GM12891 (cell line): ENCODE measurements at places on chromosomes 11 and 22.

DNA sequence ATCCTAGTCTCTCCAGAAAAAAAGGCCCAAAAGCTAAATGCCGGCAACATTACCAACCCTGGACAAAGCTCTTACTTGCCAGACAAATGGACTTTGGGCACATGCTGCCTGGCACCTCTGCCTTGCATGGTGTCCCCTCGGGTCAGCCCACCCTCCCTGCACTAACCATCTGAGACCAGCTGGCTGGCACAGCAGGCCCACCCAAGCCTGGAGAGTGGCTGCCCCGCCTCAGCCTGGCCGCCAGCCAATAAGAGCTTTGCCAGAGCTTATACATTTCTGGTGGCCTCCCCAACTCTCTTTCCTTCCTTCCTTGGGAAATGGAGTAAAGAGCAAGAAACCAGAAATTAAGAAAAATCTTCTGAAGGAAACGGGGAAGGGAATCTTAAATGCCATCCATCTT is 24.5 kb downstream of the MCHR1 start:
- DNase-seq = no peak

GRCh38 chr11:8060801-8061554 is 20.0 kb upstream of the TUB start:
- DNase-seq = no peak

- DNase-seq = no peak
Measured at GRCh38 chr22:49728570-49729271, 99.0 kb downstream of the BRD1 start.

GRCh38 chr11:35304386-35304775 is 115.0 kb downstream of the SLC1A2 start:
- DNase-seq = no peak

DNA sequence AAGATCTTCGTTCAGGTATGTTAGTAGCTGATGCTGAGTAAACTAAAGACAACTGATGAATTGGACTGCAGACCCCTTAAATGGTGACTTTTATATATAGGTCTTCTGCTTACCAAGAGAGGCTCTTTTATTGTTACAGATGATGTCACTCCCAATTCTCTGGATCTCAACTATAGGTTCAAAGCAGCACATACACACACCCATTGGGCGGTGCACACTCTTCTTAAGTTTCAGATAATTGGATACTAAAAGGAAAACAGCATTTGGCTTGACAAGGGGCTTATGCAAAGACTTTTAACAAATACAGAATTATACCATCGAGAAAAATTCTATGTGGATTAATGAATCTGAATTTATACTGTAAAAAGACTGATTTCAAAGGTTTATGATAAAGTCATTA is at the start of gene PTH:
Gene PTH (minus strand): TSS at position 69 of the 400 bp plus-strand sequence. CDS start 3,142 bp downstream, outside the sequence.
- DNase-seq = no peak

GRCh38 chr11:9150501-9150900 is 59.1 kb upstream of the SCUBE2 start:
- no peak for DNase-seq

GRCh38 chr11:106997227-106997626 is 21.0 kb downstream of the GUCY1A2 start:
- DNase-seq = no peak

GRCh38 chr11:66546966-66547661 is 411 bp downstream of the ACTN3 start:
- no peak for DNase-seq

DNA sequence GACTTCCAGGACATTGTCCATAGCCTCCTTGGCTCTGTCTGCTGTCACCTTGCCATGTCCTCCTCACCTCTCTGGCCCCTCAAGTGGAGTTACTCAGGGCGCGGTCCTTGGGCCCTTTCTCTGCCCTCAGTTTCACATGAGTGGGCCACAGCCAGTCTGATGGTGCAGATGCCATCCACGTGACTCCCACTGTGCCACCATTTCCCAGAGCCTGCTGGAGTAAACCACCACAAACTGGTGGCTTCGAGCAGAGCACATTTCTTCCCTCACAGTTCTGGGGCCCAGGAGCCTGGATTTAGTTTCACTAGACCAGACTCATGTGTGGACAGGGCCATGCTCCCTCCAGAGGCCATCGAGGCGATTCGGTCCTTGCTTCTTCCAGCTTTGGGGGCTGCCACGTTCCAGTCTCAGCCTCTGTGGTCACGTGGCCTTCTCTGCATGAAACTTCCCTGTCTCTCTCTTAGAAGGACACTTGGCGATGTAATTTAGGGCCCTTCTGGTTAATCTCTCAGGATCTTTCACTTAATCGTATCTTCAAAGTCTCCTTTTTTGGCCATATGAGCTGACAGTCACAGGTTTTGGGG is 14.6 kb downstream of the SMARCB1 start:
- no peak for DNase-seq

DNA sequence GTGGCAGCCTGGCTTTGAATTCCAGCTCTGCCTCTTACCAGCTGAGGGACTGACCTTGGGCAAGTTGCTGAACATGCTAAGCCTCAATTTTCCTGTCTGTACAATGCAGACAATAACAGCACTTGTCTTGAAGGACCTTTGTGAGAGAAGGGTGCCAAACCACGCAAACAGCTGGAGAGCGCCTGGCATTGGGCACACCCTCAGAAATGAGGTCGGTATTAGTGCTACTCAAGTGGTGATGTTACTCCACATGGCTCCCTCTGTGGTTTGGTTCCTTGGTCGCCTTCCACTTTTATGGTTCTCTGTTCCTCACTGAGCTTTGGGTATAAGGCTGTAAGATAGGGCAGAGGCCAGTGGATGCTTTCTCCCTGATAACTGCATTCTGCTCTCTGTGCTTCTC is 8.2 kb downstream of the UBASH3B start:
- DNase-seq = no peak

DNA sequence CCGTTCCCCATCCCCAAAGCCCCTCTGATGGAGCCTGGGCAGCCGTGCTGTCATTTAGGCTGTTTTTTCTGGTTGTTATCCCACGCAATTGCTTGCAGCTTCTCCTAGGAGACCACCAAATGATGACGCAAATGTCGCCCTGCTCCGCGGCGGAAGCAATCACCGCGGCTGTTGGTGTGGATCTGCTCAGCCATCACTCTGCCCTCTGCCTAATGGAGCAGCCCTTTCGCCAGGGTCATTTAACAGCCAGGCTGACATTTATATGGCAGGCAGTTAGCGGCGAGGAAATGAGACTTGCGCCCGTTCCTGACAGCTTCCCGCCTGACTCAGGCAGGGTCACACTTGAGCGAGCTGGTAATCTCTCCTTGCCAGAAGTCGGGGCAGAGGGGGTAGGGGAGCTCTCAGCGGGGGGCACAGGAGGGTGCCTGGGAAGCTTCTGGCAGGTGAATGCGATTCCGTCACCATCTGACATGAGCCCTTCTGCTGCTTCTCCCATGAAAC is 97.9 kb upstream of the RTL6 start:
- DNase-seq = no peak

DNA sequence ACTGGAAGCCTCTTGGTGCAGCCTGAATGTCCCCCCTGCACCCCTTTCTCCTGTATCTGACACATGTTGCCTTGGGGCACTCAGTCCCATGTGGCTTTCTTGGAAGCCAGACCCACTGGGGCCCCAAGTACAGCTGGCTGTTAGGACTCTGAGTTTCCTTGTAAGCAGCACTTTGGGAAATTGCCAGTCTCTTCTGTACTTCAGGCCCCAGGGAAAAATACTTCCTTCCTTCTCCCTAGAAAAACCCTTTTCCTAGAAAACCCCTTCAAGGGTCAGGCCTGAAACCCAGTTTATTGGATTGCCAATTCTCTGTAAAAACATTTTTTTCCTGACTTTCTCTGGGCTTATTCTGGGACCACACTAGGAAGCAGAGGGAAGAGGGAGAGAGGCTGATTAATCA is 360.3 kb downstream of the TENM4 start:
- DNase-seq = no peak

GRCh38 chr22:50216684-50217520 is 16.1 kb downstream of the SELENOO start:
- no peak for DNase-seq

GRCh38 chr11:3093281-3094191 is 36.3 kb upstream of the CARS1 start:
- no peak for DNase-seq

DNA sequence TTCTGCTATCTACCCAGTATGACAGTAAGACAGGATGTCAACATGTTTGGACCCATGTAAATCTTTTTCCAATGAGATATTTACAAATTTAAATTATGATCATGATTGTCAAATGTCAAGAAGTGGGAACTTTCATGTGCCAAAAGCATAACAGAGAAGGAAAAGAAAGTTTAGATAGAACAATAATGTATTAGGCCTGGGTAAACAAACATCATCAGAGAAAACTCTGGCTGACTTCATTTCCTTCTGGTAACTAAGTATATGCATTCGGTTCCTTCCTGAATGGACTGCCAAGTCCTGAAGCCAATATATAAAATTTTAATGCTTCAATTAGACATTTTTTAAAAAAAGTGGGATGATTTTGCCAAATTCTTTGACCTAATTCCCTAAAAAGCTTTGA is 16.5 kb downstream of the RNF141 start:
- DNase-seq = no peak

GRCh38 chr11:48107188-48107704 is 109.4 kb upstream of the OR4B1 start:
- DNase-seq = no peak

- no peak for DNase-seq
Measured at GRCh38 chr11:36300650-36301049, 4.6 kb downstream of the PRR5L start.

GRCh38 chr11:47587039-47587716 is 700 bp downstream of the FAM180B start:
- DNase-seq = no peak

DNA sequence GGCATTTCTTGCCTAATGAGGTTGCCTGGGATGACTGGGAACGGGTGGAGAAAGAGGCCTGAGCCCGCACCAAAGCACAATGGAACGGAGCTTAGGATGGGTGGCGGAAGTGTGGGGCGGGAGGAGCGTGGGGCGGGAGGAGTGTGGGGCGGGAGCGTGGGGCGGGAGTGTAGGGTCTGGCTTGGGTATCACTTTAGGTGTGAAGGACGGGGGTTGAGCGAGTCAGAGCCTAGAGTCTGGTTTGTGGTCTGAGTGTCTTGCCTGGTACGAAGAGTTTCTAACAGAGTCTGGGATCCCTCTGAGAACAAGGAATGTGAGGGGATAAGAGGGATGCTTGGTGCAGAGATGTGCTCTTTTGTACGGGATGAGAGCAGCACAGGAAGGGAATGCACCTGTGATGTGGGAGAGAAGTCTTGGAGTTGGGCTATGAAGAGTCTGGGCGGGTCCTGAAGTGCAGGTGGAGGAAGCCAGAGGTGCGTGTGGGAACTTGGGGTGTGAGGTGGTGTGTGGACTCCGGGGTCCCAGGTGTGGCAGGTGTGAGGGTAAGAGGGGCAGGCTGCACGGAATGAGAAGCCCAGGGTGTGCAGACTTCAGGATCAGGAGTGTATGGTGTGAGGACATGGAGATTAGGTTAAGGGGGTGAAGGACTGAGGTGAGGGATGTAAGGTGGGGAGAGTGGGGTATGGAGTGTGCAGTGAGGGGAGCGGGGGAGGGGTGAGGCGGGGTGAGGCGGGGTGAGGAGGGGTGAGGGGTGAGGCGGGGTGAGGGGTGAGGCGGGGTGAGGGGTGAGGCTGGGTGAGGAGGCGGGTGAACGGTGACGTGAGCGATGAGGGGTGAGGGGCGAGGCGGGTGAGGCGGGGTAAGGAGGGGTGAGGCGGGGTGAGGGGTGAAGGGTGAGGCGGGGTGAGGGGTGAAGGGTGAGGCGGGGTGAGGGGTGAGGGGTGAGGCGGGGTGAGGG is 1.0 kb downstream of the SYCE3 start:
- no peak for DNase-seq

DNA sequence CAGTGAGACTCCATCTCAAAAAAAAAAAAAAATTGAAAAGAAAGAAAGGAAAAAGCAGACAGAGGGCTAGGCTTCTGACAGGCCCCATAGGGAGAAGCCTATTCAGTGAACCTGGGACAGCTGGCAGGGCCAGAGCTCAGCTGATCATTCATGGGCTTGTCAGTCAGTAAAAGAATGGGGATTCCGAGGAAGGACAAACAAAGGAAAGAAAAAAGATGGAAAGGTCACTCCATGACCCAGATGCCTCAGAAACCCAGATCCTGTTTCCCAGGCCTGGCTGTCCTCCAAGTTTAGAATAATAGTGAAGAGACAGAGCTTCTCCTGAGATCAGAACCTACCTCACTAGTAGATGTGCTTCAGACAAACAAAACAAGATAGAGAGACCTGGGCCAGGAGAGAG is 34.3 kb upstream of the ASPHD2 start:
- no peak for DNase-seq

DNA sequence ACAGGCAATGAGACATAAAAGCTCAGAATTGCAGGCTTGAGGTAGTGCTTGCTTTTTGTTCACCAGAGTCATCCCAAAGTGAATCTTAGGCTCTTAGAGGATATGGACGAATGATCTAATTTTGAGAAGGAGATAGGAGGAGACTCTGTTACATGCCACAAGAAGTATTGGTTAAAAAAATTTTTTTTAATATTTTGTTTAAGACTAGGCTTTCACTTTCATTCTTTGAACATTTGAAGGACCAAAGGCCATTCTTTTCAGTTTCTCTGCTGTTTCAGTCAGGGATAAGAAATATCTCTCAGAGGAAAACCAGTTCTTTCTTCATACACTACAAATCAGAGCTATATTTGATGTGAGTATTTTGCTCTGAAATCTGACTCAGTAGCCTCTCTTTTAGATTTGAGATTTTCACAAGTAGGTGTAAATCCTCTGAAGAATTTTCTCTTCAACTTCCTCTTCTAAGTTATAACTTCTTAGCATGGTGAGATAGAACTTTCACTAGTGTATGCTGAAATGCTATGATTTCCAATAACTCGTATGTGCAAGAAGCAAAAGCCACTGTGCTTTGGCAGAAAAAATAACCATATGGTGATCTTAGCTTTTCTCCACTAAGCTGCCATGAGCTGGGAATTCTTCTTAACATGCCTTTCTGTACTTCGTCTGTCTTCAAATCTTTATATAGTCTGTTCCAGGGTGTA is 24.1 kb upstream of the FAM181B start:
- DNase-seq = no peak

- no peak for DNase-seq
Measured at GRCh38 chr11:9656864-9657263, 7.0 kb upstream of the SWAP70 start.

DNA sequence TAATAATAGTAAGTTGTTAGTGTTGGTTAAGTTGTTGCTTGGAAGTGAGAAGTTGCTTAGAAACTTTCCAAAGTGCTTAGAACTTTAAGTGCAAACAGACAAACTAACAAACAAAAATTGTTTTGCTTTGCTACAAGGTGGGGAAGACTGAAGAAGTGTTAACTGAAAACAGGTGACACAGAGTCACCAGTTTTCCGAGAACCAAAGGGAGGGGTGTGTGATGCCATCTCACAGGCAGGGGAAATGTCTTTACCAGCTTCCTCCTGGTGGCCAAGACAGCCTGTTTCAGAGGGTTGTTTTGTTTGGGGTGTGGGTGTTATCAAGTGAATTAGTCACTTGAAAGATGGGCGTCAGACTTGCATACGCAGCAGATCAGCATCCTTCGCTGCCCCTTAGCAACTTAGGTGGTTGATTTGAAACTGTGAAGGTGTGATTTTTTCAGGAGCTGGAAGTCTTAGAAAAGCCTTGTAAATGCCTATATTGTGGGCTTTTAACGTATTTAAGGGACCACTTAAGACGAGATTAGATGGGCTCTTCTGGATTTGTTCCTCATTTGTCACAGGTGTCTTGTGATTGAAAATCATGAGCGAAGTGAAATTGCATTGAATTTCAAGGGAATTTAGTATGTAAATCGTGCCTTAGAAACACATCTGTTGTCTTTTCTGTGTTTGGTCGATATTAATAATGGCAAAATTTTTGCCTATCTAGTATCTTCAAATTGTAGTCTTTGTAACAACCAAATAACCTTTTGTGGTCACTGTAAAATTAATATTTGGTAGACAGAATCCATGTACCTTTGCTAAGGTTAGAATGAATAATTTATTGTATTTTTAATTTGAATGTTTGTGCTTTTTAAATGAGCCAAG is 2.7 kb downstream of the NEAT1 start:
- DNase-seq = no peak
